ENCODE measurements at places on chromosomes 4 and X.

DNA sequence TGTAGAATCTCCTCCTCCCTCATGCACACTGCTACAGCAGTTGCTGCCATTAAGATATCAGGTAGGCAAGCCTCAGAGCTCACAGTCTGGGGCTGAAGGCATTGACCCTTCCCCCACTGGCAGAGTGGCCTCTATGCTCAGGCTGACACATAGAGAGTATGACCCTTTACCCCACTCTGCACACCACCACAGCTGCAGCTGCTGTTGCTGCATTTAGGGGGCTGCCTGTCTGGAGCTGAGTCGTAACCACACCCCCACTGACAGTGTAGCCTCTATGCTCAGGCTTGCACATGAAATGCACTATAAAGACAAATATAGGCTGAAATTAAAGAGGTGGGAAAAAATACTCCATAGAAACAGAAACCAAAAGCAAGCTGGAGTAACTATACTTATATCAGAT, 289.3 kb upstream of the PABPC4L start:
- no peak for DNase-seq

DNA sequence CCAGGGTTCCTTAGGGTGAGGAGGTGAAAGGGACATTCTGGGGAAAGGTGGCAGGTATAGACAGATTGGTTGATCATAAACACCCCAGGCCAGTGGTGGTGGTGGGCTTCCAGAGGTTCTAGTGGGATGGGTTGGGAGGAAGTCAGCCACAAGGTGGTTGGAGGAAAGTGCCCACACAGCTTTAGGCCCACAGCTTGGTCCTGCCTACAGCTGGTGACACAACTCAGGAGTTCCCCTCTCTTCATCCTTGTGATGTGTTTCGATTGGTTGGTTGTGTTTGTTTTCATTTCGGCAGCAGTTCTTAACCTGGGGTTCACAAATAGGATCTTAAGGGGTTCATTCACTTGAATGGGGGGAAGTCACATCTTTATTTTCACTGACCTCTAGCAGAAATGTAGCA, 157.0 kb downstream of the TMEM164 start:
- no peak for DNase-seq

DNA sequence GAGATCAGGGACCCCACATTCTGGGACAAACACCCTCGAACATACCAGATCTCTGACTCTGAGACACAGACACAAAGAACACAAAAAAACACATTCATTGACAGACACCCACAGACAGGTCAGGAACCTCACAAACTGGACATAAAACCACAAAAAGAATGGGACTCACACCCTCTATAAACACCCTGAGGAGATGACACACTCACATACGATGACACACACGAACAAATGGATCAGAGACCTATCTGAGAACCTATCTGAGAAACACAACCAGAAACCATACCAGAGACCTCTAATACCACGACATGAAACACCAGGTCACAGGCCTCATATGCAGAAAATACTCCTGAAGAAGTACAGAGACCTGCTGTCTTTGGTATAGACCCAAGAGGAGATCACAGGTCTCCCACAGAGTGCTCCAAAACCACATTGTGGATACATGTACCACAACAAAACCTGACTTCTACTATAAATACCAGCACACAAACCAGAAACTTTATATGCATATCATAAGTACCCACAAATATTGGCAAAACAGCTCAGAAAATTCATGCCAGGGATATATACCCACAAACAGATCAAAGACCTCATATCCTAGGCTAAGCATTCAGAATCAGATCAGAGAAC, 19.5 kb downstream of the SUV39H1 start:
- DNase-seq: no peak

GRCh38 chrX:130110379-130111219, at the start of gene ELF4:
ELF4 (minus strand) TSS chrX:130110497; CDS start chrX:130081330, 29,167 bp downstream.
- DNase-seq: peak; percentile 65

DNA sequence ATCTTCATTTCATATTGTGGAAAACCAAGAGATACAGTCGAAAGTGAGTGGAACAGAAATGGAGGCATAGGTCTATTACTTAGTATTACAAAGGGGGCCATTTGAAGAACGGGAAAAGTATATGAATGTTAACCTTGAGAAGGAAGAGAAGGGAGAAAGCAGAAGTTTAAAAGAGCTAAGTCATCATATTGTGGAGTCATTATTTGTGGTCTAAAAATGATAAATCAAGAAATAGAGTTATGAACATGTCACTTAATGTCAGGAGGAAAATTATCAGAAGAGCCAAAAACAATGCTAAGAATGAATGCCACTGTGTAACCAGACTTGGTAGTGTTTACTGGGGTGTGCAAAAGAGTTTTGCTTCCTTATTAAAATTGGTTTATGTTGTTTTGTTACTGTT, 589.5 kb upstream of the LCORL start:
- no peak for DNase-seq

GRCh38 chr4:110975338-110975737, 352.5 kb upstream of the PITX2 start:
- no peak for DNase-seq

DNA sequence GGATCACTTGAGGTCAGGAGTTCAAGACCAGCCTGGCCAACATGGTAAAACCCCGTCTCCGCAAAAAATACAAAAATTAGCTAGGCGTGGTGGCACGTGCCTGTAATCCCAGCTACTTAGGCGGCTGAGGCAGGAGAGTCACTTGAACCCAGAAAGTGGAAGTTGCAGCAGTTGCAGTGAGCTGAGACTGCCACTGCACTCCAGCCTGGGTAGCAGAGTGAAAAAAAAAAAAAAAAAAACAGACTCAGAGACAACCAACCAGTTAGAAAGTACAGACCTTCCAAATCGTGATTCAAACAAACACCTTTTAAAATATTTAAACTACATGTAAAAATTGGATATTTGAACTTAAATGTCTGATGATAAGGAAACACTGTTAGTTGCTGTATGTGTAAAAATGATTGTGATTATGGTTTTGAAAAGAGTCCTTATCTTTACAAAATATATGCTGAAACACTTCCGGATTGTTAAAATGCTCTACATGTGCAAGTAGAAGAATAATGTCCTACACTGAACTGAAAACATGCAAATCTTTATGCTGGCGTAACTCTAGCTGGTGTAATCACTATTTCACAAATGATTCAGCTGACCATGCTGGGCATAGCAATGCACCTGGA, 37.8 kb downstream of the SH3KBP1 start:
- DNase-seq: no peak

DNA sequence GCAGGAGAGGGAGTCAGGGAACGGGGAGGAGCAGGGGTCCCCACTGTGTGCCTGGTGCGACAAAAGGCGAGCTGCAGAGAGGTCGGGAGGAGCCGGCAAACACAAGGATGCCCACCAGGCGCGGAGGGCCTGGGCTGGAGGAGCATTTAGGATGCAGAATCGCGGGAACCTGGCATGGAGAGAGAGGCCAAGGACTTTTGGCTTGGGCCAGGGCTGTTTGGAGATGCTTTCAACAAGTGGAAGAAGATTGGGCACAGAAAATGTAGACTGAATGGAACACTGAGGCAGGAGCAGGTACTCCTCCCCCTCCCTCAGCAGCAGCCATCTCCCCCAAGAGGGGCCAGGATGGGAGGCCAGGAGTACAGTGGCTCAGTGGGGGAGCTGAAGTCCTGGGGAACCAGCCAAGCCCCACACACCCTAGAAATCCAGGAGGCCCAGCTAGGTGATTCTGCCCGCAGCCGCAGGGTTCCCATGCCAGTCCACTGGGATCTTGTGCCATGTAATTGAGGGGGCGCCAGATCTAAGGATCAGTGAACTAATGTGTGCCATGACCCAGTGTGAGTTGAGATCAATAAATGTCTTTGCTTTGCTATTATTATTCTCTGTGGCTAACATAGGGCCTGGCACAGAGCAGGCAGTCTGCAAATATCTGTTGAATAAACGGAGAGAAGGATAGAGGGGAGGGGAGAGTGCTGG, 1.1 kb upstream of the ABLIM2 start:
- DNase-seq: peak; percentile 57

- peak; percentile 7 for DNase-seq
These were observed 12.9 kb downstream of the TMEM131L start for GRCh38 chr4:153479101-153479500.

All from NCI-H1417 (cell line).